ENCODE measurements at places on chromosomes 1 and 21.

DNA sequence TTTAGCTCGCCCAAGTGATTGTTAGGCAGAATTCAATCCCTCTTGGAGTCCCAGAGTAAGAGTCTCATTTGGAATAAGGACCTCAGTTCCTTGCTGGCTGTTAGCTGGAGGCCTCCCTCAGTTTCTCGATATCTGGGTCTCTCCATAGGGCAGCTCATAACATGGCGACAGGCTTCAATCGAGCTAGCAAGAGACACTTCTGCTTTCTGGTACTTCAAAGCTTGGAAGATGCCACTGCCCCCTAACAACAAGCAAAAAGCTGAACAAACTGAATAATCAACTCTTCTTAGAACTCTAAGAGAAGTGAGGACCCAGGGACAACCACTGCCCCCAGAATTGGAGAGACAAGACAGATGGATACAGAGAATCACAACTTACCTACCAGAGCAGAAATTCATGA, 86.2 kb downstream of the TEX35 start:
- no peak for DNase-seq

GRCh38 chr1:157142765-157143423, 4.7 kb upstream of the ETV3 start:
- no peak for DNase-seq

DNA sequence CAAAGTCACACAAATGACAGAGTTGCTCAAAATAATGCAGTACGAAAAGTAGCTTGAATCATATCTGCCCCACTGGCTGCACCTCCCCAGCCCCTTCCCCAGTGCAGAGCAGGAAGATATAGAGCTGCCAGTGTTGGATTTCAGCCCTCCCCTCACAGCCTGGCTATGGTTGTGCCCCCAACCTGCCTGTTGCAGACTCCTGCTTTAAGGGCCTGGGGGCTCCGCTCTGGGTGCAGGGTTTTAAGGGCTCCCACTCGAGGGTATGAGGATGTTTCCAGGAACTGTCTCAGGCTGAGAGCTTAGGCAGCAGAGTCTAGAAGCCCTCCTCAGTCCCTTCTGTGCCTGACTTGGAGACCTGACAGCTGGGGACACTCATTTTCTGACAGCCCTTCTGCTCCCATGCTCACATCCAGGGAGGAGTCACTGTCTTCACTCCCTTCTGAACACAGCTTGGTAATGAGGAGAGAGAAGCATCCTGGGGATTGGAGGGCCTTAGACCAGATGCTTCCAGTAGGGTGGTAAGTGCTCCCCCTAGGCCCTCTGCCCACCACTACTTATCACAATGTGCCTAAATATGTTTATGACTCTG, 4.6 kb downstream of the S100A9 start:
- DNase-seq, result no peak

DNA sequence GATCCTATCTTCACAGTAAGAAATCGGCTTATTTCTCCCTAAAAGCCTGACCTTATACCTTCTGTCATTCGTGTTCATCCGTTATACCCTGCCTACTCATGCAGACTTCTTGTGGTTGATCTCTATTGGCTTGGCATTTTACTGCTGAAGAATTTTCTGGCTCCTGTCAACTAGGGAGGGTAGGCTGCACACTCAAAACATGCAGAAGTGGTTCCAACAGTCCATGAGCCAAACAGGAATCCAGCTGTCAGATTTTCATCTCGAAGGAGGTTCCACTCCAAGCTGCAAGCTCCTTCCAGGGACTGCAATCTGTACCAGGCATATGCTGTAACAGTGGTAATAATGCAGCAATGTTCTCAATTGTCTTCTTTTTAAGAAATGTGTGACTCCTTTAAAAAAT, 10.1 kb downstream of the DNAJC11 start:
- no peak for DNase-seq

DNA sequence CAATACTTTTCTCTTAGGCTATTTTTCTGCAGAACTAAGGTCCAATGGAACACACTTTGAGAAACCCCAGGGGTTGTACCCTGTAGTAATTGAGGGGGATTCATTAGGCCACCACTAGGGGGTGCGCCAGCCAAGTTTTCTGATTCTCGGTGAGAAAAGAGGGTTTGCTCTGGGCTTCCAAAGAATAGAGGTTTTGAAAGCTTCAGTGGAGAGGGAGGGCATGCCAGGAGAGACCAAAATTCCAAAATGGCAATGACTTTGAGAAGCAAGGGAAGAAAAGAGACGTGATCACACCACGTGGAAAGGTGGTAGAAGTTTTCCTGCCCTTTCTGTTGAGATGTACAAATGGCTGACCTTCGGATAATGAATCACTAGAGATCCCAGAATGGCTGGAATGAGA, 323.3 kb downstream of the RPS6KC1 start:
- DNase-seq, result peak; percentile 9

- DNase-seq, result no peak
Measured at GRCh38 chr21:31449921-31450535, 106.0 kb upstream of the TIAM1 start.

DNA sequence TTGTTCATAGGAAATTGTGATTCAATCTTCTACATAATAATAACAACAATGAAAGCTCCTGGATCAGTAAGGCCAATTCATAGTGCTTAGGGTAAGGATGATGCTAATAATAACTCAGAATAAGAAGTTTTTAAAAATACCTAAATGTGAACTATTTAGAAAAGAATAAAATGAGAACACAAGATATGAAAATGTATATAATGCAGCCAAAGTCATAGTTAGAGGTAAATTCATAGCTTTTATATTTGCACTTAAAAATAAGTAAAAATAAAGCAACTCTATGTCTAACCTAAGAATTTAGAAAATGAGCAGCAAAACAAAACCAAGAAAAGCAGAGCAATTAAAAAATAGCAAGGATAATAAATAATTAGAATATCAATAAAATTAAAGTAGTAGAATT, 43.5 kb upstream of the JUN start:
- DNase-seq, result no peak

- no peak for DNase-seq
Measured at GRCh38 chr1:43484367-43484766, 30.6 kb upstream of the HYI start.

- DNase-seq, result no peak
Measured at GRCh38 chr1:51926171-51926812, 47.8 kb upstream of the NRDC start.

- DNase-seq, result no peak
Measured at GRCh38 chr1:84282780-84283333, 18.7 kb upstream of the SAMD13 start.

- DNase-seq, result no peak
Measured at GRCh38 chr1:108000184-108000583, 35.2 kb upstream of the VAV3 start.

Measured in stimulated activated CD8-positive, alpha-beta memory T cell treated with anti-CD3 and anti-CD28 coated beads, Interleukin-15, amount 100 ng/mL, for 48 hours (primary cell).